ENCODE measurements at places on chromosomes 4 and X.

DNA sequence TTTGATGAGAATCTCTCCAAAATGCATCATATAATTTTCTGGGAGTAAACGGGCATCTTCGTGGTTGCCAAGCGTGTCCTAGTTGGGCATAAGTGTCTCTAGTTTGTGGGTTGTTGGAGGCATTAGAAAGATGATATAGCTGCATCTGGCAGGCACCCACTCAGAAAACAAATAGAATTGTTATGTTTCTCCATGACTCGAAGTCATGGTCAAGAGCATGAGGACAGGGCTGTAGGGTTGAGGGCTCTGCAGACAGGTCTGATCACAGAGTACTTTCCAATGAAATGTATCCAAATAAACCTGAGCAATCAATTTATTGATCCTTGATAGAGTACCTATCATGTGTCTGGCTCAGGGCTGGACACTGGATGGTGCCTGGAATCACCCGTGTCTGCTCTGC lies 82.7 kb downstream of the SORCS2 start:
- DNase-seq: no peak

DNA sequence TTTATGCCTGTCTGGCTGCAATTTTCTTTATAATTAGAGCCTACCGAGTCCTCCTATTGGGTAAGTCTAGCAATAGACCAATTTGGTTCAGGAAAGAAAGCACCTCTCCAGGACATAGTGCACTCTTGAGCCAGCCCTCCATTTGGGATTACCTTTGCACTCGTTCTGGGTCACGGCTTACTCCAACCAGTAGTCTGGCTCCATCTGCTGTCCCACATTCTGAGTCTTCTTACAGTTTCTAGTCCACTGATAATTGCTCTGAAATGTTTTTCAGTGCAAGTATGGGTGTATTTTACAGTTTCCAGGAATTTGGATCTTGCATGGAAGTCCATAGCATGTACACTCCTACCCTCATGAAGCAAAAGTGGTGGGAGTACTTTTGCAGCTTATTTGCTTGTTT lies 34.8 kb upstream of the USP51 start:
- no peak for DNase-seq

- no peak for DNase-seq
These were observed 13.5 kb downstream of the NSUN7 start for GRCh38 chr4:40763228-40763716.

DNA sequence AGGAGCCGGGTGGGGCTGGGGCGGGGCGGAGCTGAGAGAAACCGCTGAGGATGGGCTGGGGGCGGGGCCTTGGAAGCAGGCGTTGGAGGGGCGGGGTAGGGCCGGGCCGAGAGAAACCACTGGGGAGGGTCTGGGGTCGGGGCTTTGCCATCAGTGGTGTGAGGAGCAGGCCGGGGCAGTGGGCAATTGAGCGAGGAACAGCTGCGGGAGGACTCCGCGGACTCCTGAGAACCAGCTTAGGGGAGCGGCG lies 1.3 kb upstream of the EOLA2 start:
- DNase-seq: no peak

DNA sequence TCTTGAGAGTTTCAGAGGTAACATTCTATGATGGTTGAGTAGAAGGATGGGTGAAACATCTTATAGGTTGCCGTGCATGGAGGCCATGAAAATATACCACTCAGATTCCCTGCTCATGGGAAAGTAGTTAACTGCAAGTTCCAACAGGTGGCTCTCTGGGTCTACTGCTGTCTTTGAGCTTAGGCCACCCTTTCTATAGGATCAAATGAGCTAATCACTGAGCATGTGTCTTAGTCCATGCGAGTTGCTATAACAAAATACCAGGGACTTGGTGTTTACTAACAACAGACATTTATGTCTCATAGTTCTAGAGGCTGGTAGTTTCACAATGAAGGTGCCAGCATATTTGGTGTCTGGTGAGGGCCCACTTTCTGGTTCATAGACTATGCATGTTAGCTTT lies 144.8 kb upstream of the UNC5C start:
- no peak for DNase-seq

DNA sequence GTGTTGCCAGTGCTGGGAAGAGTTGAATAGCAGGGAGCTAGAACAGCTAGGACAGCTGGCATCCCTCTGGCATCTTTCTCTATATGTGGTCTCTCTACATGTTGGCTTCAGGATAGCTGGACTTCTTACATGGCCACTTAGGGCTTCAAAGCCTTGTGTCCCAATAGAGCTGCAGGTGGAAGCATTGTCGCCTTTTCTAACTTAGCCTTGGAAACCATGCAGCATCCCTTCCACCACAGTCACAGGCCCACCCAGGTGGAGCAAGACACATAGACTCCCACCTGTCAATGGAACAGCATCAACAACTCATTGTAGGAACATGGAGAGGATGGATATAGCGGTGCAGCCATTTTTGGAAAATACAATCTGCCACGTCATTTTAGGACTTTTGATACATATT lies 149.0 kb downstream of the AASDH start:
- no peak for DNase-seq

- DNase-seq: no peak
These were observed 3.0 kb downstream of the ARHGEF38 start for GRCh38 chr4:105555409-105555808.

- no peak for DNase-seq
These were observed 2.0 kb downstream of the C4orf51 start for GRCh38 chr4:145681956-145682355.

GRCh38 chr4:60400593-60400992 lies 799.5 kb upstream of the ADGRL3 start:
- DNase-seq: no peak

DNA sequence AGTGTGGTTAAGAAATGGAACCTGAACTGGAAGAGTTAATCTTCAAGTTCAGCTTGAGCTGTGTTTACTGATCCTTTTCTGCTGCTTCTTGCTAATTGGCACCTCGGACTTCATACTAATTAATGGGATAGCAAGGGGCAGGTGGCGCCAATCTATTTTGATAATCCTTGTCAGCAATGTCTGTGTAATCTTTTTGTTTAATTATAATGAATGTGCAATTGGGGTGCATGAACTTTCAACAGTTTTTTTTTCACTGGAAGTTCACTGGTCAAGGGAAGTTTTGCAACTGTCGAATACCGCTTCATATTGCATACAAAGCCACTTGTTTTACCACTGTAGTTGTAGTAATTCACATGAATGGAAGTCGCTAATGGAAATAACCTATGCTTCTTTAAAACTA lies 261.0 kb downstream of the BMPR1B start:
- no peak for DNase-seq
